ENCODE measurements at places on chromosomes 1 and 21.

DNA sequence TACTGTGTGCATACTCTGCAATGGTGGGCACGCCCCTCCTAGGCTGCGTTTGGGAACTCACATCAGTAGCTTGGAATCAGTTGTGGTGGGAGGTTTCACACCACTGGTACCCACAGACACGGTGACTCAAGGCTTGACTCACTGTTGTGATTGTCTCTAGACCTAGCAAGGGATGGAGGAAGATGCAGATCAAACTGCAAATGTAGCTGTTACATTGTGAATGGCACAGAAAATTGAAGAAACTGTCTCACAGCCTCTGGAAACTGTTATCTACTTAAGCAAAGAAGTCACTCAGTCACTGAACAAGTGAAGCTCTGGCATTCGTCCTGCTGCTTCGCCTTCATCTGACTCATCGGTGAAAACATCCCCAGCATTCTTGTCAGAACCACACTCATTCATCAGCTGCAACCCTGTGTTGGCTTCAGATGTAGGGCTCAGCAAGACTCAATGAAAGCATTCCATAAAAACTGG, 59.5 kb downstream of the POFUT2 start:
- DNase-seq = no peak

DNA sequence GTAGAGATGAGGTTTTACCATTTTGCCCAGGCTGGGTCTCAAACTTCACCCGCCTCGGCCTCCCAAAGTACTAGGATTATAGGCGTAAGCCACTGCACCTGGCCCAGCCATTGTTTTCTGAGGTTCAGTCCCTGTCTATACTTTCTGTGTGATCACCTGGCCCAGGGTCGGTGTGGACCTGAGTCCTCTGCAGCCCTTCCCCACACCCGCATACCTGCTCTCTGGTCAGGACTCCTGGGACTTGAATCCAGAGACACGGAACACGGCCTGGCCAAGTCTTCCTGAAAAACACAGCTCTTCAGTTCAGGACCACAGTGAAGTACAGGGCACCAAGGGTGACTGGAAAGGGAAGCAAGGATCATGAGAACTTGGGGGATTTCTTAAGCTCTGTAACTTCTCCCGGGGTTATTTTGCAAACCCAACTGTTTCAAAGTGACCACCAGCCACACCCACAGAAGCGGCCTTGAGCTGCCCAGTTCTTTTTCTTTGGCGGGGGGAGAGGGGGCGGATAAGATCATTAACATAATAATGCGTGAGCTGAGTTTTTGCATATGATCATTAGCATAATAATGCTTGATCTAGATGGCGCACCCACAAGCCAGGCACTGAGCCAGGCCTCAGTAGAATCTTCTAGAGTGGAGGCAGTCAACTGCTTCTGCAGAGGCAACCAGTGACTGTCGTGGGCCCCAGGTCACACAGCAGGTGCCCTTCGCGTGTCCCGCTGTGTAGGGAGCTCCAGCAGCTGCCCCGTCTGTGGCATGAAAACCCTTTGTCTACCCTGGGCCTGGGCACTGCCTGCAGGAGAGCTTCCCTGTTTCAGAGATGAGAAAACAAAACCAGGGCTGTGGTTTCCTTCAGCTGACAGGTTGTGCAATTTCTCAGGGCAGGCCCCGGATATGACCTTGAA, 1.7 kb upstream of the NADK start:
- DNase-seq = peak; percentile 40

- no peak for DNase-seq
Measured at GRCh38 chr1:227744668-227745067, 9.4 kb downstream of the SNAP47 start.

DNA sequence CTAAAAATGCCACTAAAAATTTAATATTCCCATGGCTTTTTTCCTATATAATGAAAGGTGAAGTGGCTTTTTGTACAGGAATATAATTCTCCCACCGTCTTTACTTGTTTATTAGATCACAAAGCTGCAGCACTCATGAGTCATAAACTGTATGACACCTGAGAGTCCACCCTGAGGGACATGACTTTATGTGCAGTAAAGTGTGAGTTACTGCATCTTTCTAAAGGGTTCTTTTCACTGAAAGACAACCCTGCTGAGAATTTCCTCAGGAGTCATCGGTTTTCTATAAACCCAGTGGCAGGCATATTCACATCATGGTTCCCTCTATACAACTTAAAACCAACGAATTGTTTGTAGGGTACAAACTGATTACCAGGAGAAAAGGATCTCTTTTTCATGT, 77.4 kb downstream of the APP start:
- no peak for DNase-seq

GRCh38 chr1:43437031-43437973, 16.4 kb downstream of the HYI start:
- no peak for DNase-seq

DNA sequence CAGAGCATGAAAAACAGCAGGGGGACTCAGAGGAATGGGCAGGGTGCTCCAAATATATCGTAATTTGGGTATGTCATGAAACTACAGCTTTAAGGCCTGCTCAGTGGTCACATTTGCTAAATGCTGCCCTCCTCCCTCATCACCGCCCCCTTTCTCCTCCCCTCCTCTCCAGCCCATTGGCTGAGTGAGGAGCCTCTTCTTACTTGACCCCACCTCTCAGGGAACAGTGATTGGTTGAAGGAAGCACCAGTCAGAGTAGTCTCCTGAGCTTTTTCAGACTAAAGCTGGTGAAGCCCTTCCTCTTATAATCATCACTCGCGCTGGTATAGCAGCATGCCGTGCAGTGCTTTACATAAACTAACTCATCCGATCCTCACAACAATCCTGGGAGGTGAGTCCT, 10.0 kb upstream of the TTC39A start:
- no peak for DNase-seq

- DNase-seq = no peak
Measured at GRCh38 chr1:113073479-113073950, 517 bp downstream of the LRIG2 start.

- no peak for DNase-seq
Measured at GRCh38 chr1:185895208-185895900, 161.2 kb downstream of the HMCN1 start.

DNA sequence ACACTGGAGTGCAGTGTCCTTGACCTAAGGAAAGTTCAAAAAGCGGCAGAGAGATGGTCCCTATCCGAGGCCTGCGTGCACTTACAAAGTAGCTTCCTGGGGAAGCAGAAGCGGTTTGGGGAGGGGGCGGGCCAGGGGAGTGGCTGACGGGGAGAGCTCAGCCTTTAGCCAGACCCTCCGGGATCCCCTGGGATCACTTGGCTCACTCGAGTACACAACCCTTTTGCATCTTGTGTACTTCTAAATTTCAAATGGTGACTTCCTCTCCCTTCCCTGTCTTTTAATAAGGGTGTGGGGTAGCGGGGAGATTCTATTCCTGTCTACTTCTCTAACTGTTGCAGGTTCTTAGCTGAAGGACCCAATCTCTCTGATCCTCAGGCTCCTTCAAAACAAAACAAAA, 18.1 kb upstream of the SNX27 start:
- peak; percentile 0 for DNase-seq

DNA sequence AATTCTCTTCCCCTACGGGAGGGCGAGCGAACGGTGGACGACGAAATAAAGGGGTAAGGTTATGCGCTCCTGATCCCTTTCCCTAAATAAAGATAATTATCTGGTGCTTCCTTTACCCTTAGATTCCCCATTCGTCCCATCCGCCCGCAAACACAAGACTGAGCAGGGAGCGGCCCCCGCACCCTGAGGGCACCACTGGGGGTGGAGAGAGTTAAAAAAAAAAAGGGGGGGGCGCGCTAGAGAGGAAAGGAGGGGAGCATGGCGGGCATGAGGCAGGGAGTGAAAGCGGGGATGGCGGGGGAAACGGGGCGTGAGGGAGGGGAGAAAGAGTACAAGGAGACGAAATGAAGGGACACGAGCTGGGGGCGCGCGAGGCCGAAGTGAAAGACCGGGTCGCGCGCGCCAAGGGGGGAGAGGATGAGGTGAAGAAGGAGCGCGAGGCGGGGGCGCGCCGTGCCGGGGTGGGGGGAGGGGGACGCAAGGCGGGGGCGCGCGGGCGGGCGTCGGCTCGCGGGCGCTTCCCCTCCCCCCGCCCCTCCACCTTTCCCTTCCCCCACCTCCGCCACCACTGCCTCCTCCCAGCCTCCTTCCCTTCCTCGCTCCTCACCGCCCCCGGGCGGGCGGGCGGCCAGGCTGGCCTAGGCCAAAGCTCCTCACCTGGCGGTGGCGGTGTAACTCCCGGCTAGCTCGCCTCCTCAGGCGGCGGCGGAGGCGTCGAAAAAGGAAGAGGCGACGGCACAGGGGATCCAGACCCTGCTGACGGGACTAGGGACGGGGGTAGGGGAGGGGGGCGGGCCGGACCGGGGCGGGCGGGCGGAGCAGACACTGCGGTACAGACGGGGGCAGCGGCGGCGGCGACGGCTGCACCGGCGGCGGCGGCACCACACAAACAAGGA, 448 bp downstream of the GATAD2B start:
- peak; percentile 75 for DNase-seq

GRCh38 chr21:44359396-44359795, 6.0 kb downstream of the TRPM2 start:
- no peak for DNase-seq

DNA sequence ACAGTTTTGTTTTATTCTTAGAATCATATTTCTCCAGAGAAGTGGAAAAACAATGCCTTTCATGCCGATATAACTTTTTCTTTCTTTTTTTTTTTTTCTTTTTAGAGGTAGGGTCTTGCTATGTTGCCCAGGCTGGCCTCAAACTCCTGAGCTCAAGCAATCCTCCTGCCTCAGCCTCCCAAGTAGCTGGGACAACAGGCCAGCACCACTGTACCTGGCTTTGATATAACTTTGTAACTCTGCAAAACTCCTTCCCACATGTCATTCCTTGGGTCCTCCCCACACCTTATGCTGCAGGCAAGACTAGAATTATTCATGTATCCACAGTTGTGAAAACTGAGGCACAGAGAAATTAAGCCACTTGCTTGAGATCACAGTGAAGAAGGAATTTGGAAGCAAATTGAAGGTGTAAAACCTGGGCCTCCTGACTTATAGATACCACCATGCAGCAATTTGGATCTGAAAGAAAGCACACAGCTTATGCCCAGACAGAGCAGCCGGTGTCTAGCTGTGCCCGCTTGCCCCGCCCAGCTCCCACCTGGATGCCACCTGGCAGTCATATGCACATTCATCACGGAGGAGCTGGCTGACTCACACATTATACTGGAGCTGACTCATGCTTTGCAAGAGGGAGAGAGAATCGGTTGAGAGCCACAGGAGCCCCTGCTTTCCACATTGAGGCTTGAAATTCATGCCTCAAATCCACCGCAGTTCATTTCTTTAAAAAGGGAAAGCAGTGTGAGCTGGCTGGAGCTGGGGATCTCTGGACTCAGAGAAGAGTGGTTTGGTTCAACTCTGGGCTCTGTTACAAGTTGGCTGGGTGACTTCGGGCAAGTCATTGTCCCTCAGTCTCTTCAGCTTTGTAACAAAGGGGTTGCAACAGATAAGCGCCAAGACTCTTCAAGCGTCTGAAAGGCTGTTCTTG, 8.3 kb upstream of the SLC2A1 start:
- no peak for DNase-seq

- DNase-seq = no peak
Measured at GRCh38 chr1:108079440-108080025, 114.6 kb upstream of the VAV3 start.

DNA sequence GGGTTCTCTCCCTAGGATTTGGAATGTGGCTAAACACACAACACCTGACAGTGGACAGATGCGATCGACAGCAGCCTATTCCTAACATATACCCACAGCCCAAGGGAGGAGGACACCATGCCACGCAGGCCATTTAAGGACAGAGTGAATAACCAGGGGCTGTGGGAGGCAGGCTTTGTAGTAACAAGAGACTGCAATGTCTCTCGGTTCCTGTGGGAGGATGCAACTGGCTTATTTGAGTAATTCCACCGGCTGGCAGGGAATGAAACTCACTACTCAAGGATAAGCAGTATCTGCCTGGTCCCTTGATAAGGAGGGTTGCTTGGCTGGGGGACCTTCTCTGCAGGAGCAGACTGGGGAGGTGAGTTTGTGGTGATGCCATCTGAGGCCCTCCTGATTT, 109.6 kb downstream of the PCP4 start:
- no peak for DNase-seq

- DNase-seq = no peak
Measured at GRCh38 chr1:71647513-71648300, 566.9 kb upstream of the ZRANB2 start.

DNA sequence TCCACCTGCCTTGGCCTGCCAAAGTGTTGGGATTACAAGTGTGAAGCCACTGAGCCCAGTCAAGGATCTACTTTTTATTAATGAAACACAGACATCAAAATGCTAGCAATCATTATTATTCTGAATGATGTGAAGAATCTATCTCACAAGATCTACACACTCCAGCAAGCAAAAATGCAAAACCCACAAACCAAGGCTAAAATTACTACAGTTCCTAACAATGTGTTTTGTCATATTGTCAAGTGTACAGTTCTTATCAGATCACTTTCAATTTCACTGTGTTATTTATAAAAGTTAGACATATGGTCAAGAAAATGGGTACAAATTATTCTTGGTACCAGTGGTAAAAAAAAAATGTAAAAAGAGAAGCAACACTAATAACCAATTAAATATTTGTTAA, 61.3 kb upstream of the SDC3 start:
- DNase-seq = no peak

GRCh38 chr1:201185123-201185453, 5.5 kb upstream of the IGFN1 start:
- DNase-seq = no peak

GRCh38 chr1:6612641-6613360, 730 bp upstream of the PHF13 start:
- DNase-seq = no peak

GRCh38 chr1:9062846-9063245, 6.6 kb downstream of the SLC2A5 start:
- no peak for DNase-seq

GRCh38 chr1:219174460-219175211, 958 bp downstream of the LYPLAL1 start:
- no peak for DNase-seq

DNA sequence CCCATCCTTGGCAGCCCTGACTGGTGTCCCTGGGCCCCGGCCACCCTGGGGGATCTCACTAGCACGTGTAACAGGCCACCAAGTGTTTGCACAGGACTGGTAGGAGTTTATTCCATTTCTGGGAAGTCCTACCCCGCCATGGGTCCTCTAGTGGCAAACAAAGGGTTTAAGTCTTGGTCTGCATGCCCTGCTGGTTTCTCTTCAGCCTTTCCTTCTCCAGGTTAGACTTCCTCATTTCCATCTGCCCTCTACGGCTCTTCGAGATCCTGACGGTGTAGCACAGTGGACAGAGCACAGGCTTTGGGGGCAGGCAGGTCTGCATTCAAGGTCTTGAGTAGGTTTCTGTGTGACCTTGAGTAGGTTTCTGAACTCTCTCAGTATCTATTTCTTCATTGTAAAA, 2.8 kb downstream of the AGTRAP start:
- no peak for DNase-seq

- DNase-seq = no peak
Measured at GRCh38 chr21:33112681-33113080, 42.7 kb downstream of the OLIG1 start.

DNA sequence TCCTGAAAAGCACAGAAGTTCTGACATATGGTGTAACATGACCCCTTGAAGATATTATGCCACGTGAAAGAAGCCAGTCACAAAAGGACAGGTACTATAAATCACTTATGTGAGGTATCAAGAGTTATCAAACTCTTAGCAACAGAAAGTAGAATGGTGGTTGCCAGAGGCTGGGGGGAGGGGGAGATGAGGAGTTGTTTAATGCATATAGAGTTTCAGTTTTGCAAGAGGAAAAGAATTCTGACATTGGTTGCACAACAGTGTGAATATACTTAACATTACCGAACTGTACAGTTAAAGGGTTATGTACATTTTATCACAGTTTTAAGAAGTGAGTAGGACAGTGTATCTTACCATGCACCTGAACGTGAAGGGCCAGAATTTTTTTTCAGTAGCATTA, 80.0 kb downstream of the USP25 start:
- DNase-seq = no peak
